ENCODE measurements at places on chromosomes 16 and 17. TPM values are rescaled to one million over a fixed set of nuclear protein-coding genes. Genes with fewer than 3 reads are reported as not detected.

CES4A gene
- 4.2 TPM for polyA plus RNA-seq

ABCA8 gene
- 3.7 TPM for polyA plus RNA-seq

SEPTIN12 gene
- not detected for polyA plus RNA-seq

DNA sequence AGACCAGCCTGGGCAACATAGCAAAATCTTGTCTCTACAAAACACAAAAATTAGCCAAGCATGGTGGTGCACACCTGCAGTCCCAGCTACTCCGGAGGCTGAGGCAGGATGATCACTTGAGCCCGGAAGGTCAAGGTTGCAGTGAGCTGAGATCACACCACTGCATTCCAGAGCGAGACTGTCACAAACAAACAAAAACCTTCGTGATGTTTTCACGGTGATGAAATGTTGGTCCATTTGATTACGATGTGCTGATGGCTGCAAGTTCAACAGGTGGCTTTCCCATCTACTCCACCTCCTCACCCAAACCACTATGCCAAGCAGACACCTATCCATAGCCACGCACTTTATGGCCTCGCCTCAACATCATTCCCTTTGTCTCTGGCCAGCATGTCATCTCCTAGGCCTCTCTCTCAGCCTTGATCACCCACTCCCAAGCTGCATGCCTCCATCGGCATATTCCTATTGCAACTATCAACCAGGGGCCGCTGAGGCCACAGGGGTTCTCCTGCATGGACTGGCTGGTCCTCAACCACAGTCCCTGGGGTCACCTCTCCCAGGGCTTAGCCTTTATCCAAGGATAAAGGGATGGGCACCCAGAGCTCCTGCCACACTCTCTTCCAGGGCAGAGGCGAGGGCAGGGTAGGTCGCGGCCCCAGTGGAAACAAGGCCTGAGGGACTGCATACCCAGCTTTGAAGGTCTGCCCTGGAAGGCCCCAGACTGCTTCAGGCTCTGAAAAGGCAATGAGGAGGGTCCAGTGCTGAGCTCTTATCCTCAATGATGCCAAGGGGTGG is 17.1 kb upstream of the ALOX15B start:
- DNase-seq = no peak

- no peak for DNase-seq
Observed at GRCh38 chr17:43010667-43011308, 4.2 kb downstream of the IFI35 start.

GRCh38 chr17:37701496-37701898 is 43.4 kb downstream of the HNF1B start:
- DNase-seq = no peak
